ENCODE measurements at places on chromosomes 4 and X.

DNA sequence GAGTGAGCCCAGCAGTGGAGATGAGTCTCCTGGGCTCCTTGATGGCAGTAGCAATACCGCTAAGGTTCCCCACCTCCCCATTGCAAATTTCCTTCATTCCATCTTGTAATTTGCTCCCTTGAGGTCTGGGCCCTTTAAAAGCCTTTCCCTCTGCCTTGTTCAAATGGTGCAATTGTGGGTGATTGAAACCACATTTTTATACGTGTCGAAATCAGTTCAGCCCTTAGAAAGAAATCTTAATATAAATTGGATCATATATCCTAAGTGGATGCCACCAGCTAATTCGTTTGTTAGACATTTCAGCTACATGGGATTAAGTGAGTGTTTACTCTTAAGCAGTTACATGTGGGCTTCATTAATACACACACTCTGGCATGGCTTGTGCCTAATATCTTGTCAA, 68.6 kb downstream of the NHS start:
- no peak for DNase-seq

DNA sequence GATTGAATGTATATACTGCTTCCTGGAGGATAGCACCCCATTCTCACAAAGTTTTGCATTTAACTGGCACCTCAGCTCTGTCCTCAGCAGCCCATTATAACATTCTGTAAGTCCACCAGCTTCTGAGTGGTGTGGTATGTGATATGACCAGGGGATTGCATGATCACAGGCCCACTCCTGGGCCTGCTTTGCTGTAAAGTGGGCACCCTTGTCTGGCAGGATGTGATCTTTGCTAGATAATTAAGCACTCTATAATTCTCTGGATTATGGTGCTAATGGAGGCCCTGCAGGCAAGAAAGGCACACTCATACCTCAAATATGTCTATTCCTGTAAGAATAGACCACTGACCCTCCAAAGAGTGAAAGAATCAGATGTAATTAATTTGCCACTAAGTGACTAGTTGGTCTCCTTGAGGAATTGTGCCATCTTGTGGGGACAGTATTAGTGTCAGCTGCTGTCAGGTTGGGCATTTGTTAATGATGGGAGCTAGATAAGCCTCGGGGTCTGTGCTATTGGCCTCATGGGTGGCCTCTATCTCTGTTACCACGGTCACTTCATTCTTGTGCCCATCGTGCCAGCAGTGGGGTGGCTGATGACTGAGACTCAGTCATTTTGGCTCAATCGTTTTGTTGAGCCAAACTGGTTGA, 2.2 kb upstream of the CFI start:
- DNase-seq, result no peak

DNA sequence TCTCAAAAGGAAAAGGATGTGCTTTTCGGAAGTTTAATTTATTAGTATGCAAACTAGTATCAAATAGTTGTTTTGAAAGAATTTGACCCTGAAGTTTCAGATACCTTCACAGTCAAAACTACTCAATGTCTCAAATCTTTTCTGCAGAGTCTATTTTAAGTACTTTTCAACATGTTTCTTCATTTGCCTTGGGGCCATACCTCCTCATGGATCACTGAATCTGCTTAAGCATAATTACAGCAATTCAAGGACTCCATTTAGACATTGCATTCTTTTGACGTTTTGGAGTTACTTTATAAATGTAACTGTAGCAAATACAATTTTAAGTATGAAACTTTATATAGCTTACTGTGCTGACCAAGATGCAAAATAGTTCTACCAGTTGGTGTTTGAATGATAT, 25.5 kb downstream of the PALLD start:
- DNase-seq, result no peak

DNA sequence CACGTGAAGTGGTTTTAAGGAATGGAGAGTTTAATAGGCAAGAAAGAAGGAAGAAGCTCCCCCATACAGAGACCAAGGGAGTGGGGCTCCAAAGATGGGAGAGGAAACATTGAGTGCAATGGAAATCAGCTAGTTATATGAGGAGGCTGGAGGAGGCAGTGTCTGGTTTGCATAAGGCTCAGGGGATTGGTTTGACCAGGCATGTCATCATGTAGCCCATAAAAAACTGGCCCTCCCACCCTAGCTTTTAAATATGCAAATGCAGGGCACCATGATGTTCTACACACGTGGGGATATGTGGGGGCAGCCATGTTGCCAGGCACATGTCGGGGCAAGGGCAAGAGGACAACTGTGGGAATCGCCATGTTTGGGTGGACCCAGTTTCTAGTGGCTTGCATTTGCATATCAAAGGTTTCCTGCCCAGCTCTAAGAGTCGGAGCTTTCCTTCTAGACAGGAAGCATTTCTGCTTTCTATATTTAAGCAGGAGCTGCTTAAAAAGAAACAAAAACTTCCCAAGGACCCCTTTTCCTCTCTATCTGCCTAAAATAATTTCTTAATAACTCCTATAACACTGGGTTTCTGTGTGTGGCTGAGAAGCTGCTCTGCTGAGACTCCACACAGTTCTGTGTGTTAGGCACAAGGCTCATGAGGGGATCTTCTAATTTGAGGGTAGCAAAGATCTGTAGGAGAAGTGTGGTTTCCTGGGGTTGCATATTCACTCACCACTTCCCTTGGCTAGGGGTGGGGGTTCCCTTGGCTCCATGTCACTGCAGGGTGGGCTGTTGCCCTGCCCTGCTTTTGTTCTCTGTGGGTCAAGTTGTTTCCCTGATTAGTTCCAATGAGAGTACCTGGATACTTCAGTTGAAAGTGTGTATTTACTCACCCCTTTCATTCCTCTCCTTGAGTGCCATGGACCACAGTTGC, 113.5 kb downstream of the VSIG4 start:
- DNase-seq, result no peak

GRCh38 chr4:4610672-4611071, 68.8 kb upstream of the STX18 start:
- no peak for DNase-seq

DNA sequence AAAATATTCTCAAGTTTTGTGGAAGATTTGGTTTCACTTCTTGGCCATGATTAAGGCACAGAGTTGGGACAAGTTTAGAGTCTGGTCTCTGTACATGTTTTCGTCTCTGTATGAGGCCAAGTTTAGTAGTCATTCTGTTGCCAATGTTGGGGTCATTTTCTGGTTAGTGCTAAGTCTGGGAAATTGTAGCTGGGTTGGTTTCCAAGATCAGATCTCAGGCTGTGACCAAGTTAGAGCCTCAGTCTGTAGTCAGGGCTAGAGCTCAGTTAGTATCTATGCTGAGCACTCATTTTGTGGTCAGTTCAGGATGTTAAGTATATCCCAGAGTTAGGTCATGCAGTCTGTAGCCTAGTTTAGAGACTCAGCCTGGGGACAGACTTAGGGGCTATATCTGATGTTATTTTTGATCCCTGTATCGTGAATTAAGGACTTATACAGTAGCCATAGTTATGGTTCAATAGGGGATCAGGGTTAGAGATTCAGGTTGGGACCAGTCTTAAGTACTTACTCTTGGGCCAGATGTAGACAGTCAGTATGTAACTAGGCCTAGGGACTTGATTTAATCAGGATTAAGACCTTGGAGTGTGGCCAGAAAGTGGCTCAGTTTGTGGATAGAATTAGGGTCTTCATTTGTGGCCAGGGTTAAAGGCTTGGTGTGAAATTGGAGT, 6.6 kb upstream of the ENOX2 start:
- no peak for DNase-seq

DNA sequence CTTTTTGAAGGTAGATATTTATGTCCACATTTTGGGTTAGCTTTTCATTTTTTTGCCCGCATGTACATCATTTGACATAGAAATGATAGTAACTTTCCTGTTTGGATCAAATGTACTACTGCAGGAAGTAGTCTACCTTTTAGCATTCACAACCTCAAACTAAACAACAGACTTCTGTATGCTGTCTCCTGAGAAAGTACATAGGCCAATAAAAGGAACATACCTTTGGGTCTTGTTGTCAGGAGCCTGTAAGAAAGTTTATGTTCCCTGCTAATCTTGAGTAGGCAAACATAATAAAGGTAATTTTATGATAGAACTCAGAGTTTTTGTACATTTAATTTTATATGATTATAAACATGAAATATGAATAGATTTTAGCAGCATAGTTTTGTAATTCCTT, 54.2 kb downstream of the STAG2 start:
- no peak for DNase-seq

DNA sequence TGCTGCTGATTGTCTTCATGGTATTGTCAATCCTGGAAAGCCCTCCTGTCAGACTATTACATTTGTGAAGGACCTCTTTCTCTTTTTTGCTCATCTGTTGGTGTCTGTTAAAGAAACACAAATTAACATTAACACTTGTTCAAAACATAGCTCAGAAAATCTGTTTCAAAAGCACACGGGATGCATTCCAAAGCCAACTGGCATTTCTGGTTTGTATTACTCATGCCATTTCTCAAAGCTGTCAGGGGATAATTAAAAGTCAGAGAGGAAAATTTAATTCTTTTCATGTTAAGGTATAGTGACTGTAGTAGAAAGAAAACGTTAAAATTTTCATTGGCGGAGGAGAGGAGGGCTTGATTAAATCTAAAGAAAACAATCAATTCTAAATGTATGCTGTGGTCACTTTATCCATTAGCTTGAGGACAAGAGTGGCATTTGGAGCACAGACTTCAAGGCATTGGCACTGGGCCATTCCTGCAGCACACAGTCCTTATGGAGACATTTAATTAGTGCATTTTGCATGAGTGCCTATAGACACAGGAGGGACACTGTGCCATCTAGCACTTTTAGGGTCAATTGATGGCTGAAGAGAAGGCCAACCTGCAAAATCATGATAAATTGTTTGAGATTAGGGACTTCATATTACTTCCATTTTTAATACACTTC, 21.2 kb upstream of the GLRA2 start:
- DNase-seq, result no peak

DNA sequence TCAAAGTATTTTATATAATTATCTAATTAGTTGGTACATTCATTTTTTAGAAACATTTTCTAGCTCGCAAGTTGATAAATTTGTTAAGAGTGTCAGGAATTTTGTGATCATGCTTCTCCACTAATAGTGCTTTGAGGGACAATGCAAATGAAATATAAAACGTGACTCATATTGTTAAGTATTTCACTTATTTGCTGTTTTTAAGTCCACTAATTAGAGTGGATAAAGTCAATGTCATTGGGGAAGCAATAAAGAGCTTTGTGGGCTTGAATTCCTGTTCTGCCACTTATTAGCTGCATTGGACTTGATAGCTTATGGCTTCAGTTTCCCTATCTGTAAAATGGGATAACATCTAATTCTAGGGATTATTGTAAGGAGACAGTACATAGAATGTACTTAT, 26.5 kb upstream of the ANAPC4 start:
- no peak for DNase-seq

DNA sequence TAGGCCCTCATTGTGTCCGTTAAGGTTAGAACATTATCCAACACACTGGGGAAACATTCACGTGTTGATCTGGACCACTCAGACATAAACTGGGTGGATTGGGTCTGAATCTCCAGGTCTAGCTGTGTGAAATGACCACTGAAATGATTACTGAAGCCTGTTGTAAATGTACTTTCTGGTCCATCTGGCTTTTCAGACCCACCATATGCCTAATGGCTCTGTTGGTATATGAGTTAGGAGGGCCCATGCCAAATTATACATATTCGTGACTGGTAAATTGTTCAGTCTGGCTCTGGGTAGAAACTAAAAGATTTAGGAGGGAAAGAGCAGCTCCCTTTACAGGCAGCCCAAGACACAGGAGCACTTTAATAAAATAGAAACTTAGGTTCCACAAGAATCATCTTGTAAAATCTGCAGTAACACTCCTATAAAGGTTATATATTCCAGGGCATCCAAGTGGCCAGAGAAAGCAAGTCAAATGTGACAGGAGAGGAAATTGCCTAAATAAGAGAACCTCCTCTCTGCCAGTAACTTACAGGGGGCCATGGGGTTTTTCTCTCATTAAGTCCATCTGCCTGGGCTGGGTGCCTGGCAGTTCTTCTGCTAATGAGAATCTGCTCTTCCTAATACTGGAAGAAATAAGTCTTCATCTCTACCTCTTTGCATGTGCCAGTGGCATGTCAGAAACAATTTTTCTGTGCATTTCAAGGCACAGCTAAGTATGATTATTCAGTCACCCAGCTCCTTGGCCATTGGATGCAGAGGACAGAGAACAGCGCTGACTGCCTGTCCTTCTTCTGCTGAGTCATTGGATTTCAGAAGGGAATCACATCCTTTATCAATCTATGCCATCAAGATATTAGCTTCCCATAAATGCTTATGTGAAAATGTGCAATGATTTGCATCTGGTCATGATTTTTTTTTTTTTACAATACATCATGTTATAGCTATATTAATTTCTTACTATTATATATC, 112.6 kb downstream of the GLRA2 start:
- DNase-seq, result no peak

DNA sequence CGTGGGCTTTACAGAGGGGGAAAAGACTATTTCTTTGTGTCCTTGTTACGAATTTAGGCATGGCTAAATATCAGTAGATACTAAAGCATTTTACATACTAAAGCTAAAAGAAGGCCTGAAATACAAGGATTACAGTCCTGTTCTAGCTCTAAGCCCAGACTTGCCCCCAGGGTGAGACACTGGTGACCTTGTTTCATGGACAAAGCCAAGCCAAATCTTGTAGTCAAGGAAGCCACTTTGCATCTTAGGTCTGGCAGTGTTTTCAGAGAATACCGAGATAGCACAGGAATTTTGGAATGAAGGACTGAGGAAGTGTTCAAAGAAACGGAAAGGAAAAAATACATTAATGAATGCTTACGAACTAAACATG, 733 bp upstream of the G3BP2 start:
- DNase-seq, result no peak

GRCh38 chr4:183563874-183564273, 59.0 kb downstream of the ING2 start:
- DNase-seq, result no peak

DNA sequence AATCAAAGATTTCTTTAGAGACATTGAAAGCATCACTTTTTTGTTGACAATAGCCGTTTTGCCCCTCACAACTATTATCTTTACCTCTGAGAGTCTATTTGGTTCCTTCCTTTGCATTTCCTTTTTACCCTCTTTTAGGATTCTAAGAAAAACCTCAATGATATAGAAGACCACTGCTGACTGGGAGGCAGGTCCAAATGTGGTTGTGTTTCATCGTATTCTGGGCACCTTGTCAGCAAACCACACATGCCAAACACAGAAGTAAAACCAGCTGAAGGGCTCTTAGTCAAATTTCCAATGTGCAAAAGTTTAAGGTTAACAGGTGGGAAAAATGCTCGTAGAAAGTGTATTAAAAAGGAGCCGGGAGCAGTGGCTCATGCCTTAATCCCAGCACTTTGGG, 5.1 kb upstream of the PRMT9 start:
- DNase-seq, result no peak

DNA sequence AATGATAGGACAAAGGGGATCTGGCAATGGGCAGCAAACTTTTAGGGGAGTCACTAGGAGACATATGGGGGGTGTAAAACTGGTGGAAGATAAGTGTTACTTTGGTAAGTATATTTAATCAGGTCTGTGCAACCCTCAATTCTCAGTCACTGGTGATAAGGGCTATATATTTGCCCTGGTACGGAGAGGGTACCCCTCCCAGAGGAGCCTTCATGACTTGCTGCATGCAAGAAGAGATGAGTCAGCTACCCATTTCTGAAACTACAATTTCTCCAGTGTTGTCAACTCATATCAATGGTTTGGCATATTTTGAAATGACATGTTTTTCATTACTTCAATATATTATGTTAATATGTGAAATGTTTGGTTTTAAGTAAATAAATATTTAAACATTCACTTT, 14.3 kb downstream of the SMARCAD1 start:
- DNase-seq, result no peak
